ENCODE measurements at places on chromosomes 6 and 20. TPM values are rescaled to one million over a fixed set of nuclear protein-coding genes. Genes with fewer than 3 reads are reported as not detected.

SMLR1 gene
- total RNA-seq = not detected

GGT7 gene
- 22.6 TPM for total RNA-seq

PTCRA gene
- not detected for total RNA-seq

C6orf132 gene
- 0.23 TPM for total RNA-seq

COL11A2 gene
- total RNA-seq = 2.3 TPM

ARMH2 gene
- not detected for total RNA-seq

TCEA2 gene
- 42.0 TPM for total RNA-seq

OR2J3 gene
- total RNA-seq = not detected

C6orf163 gene
- 6.2 TPM for total RNA-seq

PTCHD4 gene
- 20.3 TPM for total RNA-seq

GPR63 gene
- total RNA-seq = 14.3 TPM

PI3 gene
- not detected for total RNA-seq

VSX1 gene
- 0.46 TPM for total RNA-seq

CST7 gene
- 0.69 TPM for total RNA-seq

MCCD1 gene
- not detected for total RNA-seq

JPH2 gene
- 0.46 TPM for total RNA-seq

Data from diencephalon (tissue), 1 donor.